ENCODE measurements at places on chromosomes 16 and 17. TPM values are rescaled to one million over a fixed set of nuclear protein-coding genes. Genes with fewer than 3 reads are reported as not detected.

EIF3CL gene
- total RNA-seq = 83.1 TPM

NPIPB9 gene
- 1.2 TPM for total RNA-seq

HOXB8 gene
- 16.0 TPM for total RNA-seq

TM4SF5 gene
- total RNA-seq = 5.3 TPM

CDT1 gene
- 36.8 TPM for total RNA-seq

NTN3 gene
- total RNA-seq = 1.2 TPM

SMIM36 gene
- total RNA-seq = not detected

SLC25A10 gene
- 27.6 TPM for total RNA-seq

PERCC1 gene
- total RNA-seq = 0.83 TPM

GRCh38 chr16:27762441-27762840, 212.5 kb downstream of the KATNIP start:
- H3K36me3 ChIP-seq = peaks cover 47% of the 10 kb centered on the region
- DNase-seq = no peak
- H3K4me3 ChIP-seq = no peak overlapping the region

GRCh38 chr17:6474376-6474775, 30.1 kb downstream of the PIMREG start:
- H3K36me3 ChIP-seq = no peaks in the 10 kb centered on the region
- no peak overlapping the region for H3K4me3 ChIP-seq
- DNase-seq = no peak
- peaks cover 27% of the 10 kb centered on the region for H3K4me1 ChIP-seq
- H3K27me3 ChIP-seq = peaks cover 7% of the 10 kb centered on the region

DNA sequence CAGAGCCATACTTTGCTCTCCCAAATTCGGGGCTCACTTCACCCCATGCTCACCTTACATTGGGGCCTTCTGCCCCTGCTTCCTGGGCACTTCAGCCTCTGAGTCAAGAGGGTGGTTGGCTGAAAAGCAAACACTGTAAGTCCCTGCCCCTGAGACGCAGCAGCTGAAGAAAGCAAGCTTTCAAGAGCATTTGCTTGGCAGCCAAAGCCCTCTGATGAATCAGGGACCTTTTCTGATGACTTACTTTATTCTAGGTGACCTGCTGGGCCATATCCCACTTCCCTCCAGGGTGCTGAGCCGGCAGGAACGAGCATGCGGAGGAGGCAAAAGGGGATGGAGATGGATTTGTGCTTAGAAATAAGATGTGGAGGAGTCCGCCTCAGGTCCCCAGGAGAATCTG, 147.0 kb upstream of the TNRC6C start:
- peaks cover 9% of the 10 kb centered on the region for H3K27me3 ChIP-seq
- no peak overlapping the region for H3K27ac ChIP-seq

- DNase-seq = no peak
- peak overlapping the region; percentile 91 for H3K4me3 ChIP-seq
- H3K27me3 ChIP-seq = peaks cover 24% of the 10 kb centered on the region
- H3K27ac ChIP-seq = peak overlapping the region; percentile 81
Observed at GRCh38 chr17:31488264-31488981, 96.9 kb downstream of the RAB11FIP4 start.

DNA sequence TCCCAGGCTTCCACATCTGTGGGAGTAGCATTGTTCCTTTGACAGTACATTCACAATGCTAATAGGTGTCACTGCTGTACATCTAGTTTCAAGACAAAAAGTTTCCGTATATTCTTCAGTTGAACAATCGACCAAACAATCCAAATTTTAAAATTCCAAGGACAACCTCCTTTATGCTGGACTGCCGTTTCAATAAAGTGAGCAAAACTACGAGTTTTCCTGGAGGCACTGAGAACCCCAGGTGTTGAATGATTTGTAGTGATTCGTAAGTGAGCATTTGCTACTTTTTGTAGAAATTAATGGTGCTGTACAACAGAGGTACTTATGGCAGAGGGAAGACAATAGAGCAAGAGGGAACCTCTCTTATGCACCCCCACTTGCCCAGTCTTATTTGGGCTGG, 71.2 kb upstream of the NACA2 start:
- H3K36me3 ChIP-seq = no peaks in the 10 kb centered on the region
- peaks cover 5% of the 10 kb centered on the region for H3K4me1 ChIP-seq
- H3K27ac ChIP-seq = no peak overlapping the region
- DNase-seq = no peak

DNA sequence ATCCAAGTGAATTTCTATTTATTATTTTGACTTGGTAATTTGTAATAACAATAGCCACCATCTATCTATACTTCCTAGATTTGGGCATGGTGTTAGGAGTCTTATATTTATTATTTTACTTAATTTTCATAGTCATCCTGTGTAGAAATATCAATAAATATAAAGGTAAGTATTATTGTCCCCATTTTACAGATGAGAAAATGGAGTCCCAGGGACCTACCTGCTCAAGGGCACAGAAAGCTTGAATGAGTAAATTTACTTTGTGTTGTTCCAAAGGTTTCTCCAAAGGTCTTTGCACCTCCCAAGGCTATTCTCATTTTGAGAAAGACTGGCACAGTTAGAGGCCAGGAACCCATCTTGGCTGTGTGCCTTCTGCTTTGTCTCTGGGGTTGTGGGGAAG, 738.3 kb downstream of the WWOX start:
- no peak overlapping the region for H3K27ac ChIP-seq
- no peaks in the 10 kb centered on the region for H3K27me3 ChIP-seq
- H3K4me1 ChIP-seq = no peaks in the 10 kb centered on the region

DNA sequence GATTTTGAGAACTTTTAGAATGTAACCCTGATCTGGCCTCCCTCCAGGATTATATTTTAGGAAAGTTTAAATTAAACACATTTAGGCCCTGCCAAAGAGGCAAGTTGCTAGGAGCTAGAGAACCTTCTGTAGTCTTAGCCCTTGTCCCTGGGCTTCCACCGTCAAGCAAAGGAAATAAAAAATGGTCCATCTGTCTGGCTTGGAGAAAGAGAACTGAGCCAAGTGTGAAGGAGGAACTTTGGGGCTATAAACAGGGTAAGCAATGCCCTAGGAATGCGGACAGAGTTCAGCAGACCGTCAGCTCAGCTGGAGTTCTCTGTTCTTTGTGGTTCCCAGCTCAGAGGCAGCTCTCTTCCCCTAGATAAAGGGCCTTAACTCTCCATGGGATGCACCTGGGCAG, 29.6 kb downstream of the RCVRN start:
- H3K4me1 ChIP-seq = no peaks in the 10 kb centered on the region
- no peak overlapping the region for H3K4me3 ChIP-seq
- no peak overlapping the region for H3K27ac ChIP-seq
- DNase-seq = no peak
- H3K36me3 ChIP-seq = no peaks in the 10 kb centered on the region

- no peaks in the 10 kb centered on the region for H3K36me3 ChIP-seq
- DNase-seq = no peak
- no peak overlapping the region for H3K27ac ChIP-seq
- no peaks in the 10 kb centered on the region for H3K4me1 ChIP-seq
Observed at GRCh38 chr16:35744726-35745125, 2285.3 kb downstream of the TP53TG3F start.

DNA sequence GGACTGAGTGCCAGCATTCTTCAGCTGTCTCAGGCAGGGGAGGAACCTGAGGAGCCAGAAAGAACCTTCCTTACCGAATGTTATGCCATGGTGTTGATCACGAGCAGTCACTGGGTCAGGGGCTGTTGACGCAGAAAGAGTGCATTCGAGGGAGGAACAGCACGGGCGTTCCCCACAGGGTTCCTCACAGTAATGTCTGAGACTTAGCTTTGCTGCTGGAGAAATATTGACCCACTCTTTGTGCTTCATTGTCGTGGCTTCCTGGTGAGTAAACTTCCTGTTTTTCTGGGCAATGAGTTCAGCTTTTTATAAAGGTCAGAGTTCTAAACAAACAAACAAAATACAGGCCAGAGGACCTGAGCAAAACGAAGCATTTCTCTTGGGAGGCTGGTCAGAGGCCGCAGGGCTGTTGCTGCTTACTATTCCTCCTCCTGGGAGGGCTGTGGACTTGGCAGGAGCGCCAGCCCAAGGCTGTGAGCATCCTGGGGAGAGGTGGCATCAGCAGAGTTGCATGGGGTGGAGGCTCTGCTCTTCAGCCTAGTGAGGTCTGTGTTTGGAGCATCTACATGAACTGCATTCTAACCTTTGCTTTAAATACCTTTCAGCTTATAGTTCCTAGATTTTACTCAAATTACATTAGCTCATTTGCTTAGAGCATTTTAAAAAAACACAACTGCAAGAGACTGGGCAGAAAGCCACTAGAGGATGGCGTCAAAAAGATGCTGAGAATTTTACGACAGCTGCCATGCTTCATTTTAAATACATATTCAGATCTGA, 143.1 kb upstream of the CACNG5 start:
- DNase-seq = no peak
- H3K27me3 ChIP-seq = no peaks in the 10 kb centered on the region
- peaks cover 25% of the 10 kb centered on the region for H3K4me1 ChIP-seq
- H3K36me3 ChIP-seq = peaks cover 12% of the 10 kb centered on the region
- H3K27ac ChIP-seq = peak overlapping the region; percentile 17
- no peak overlapping the region for H3K4me3 ChIP-seq

GRCh38 chr17:59510611-59511010, 54.8 kb upstream of the DHX40 start:
- H3K36me3 ChIP-seq = no peaks in the 10 kb centered on the region
- no peaks in the 10 kb centered on the region for H3K27me3 ChIP-seq
- no peak for DNase-seq
- H3K4me1 ChIP-seq = peaks cover 8% of the 10 kb centered on the region

GRCh38 chr17:71071837-71072236, 902.5 kb downstream of the KCNJ2 start:
- H3K4me3 ChIP-seq = no peak overlapping the region
- no peaks in the 10 kb centered on the region for H3K36me3 ChIP-seq
- H3K27me3 ChIP-seq = peaks cover 9% of the 10 kb centered on the region
- DNase-seq = no peak

- H3K27ac ChIP-seq = peak overlapping the region; percentile 5
- peaks cover 5% of the 10 kb centered on the region for H3K36me3 ChIP-seq
- DNase-seq = no peak
Observed at GRCh38 chr17:29642171-29642611, 19.5 kb upstream of the CORO6 start.

DNA sequence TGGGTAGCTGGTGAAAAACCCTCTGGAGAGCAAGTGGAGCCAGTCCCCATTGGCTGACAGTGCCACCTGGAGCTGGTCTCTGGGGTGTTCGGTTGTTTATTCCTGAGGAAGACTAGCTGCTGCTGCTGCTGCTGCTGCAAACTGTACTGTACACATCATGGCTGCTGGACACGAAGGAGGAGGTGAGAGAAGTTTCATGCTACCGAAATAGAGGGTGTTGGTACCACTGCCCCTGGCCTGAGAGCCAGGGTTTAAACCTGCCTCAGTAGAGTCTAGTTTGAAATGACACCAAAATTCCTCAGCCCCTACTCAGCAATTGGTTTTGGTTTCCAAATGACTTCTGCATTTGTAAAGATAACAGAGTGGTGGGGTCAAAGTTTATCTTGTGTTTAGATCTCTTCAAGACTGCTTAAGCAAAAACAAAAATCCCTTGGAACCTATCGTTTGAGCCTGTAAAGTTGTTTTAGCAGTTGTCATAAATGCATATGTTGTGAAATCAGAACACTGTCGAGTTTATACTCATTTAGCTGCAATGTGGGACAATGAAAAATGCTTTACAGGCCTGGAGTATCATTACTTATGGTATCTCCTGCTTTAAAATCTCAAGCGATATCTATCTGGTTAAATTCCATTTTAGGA, 40.8 kb downstream of the CYB5B start:
- H3K4me3 ChIP-seq = peak overlapping the region; percentile 22
- H3K4me1 ChIP-seq = peaks cover 28% of the 10 kb centered on the region
- peaks cover 18% of the 10 kb centered on the region for H3K36me3 ChIP-seq

DNA sequence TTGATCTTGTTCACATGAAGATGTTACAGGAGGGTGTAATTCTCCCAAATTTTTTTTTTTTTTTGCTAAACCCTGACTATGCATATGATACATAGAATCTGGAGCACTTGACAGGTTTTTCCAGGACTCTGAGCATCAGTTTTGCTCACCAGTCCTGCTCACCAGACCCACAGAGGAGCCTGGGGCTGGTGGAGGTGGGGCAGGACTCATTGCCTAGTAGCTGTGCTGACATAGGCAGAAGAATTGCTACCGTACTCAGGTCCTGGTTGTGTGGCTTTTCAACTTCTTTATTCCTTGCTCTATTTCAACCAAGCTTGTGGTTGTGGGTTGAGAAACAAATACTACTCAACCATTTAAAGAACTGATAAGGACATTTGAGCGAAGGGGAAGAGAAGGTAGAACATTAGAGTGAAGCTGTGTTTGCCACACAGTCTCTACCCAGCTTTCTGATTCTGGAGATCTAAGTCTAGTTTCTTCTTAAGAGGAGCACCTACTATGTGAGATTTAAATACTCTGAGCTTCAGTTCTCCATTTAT, 212.4 kb downstream of the UTP18 start:
- H3K36me3 ChIP-seq = no peaks in the 10 kb centered on the region
- peaks cover 5% of the 10 kb centered on the region for H3K4me1 ChIP-seq
- no peak overlapping the region for H3K27ac ChIP-seq
- no peak for DNase-seq
- no peak overlapping the region for H3K4me3 ChIP-seq
- peaks cover 42% of the 10 kb centered on the region for H3K27me3 ChIP-seq

GRCh38 chr17:81272616-81273015, 22.5 kb downstream of the SLC38A10 start:
- no peaks in the 10 kb centered on the region for H3K27me3 ChIP-seq
- no peak for DNase-seq
- peaks cover 31% of the 10 kb centered on the region for H3K36me3 ChIP-seq
- H3K4me3 ChIP-seq = no peak overlapping the region

- H3K4me3 ChIP-seq = no peak overlapping the region
- no peaks in the 10 kb centered on the region for H3K36me3 ChIP-seq
- H3K27me3 ChIP-seq = no peaks in the 10 kb centered on the region
- no peaks in the 10 kb centered on the region for H3K4me1 ChIP-seq
Observed at GRCh38 chr17:53186001-53186400, 636.7 kb upstream of the KIF2B start.
